Activated CD4-positive, alpha-beta memory T cell treated with anti-CD3 and anti-CD28 coated beads for 36 hours (primary cell): ENCODE measurements at places on chromosomes 7 and 10. TPM values are rescaled to one million over a fixed set of nuclear protein-coding genes. Genes with fewer than 3 reads are reported as not detected.

GRCh38 chr7:139702313-139702731 lies 75.5 kb downstream of the HIPK2 start:
- no peak for DNase-seq

Gene PANK1
- 2.5 TPM for total RNA-seq

GRCh38 chr7:131607291-131608115 lies 51.1 kb upstream of the PODXL start:
- no peak for DNase-seq

- DNase-seq, result peak; percentile 47
Observed at GRCh38 chr10:89391907-89392756, at the start of gene IFIT1. IFIT1 (plus strand) TSS chr10:89392623; CDS start chr10:89392713, 90 bp downstream.

- DNase-seq, result no peak
Observed at GRCh38 chr10:28410420-28411135, 107.7 kb upstream of the MPP7 start.

- DNase-seq, result no peak
Observed at GRCh38 chr7:26309089-26309488, 17.4 kb downstream of the SNX10 start.

Gene SPDYE8
- not detected for total RNA-seq

Gene SH2D4B
- total RNA-seq, result not detected

DNA sequence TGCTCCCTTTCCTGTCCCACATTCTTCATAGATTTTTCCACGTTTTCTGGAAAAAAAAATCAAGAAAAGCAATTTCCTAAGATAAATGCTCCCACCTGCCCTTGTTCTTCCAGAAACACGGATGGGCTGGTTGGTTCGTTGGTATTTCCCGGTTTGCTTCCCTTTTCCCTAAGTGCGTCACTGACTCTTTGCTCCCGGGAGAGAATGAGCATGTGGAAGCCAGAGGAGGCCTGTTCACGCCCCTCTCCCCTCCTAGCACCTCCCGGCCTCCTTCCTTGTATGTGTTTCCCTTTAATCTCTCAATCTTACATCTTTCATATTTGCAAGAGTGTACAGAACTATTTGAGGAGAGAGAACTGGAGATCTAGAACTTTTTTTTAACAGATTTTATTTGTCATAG lies 442.0 kb downstream of the GFRA1 start:
- DNase-seq, result no peak

DNA sequence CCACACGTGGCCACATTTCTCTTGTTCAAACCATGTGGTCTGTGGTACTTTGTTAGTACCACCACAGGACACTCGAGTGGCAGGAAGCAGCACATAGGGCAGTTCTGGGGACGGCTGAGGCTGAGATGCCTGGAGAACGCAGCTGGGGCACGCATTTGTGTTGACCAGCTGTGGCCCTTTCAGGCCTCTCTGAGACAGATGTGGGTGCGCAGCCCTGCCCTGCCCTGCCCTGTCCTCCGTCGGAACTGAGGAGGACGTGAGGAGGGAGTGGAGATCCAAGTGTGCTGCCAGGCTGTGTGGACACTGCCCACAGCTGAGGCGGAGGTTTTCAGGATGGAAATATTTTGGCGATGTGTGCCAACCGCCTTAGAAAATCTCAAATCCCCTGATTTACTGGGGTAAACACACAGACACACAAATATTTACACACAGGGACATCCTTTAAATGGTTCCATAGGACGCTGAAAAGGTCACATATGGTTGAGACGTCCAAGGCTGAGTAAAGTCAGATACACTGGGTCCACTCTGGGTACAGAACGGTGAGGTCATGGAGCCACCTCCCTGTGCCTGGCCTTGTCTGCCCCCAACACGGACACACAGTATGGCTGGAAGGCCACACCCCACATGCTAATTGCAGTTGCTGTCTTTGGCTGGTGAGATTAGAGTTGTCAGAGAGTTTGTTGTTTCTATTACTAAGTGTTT lies 14.8 kb downstream of the BHLHA15 start:
- DNase-seq, result no peak

DNA sequence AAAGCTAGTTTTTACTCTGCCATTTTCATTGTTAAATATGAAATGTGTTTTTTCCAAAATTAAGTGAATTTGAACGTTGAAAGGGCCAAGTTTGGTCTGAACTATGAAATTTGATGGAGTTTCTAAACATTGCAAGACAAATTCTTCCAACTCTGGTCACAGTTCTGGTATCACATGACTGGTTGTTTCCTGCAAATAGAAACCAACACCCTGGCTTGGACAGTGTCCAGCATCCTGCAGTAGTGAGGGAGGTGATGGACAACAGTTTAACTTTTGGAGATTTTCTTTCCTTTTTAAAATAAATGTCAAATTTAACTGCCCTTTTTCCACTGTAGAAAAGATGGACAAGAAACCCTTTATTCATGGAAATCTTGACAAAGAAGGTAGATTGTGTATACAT lies 54.8 kb upstream of the AGBL3 start:
- DNase-seq, result no peak

DNA sequence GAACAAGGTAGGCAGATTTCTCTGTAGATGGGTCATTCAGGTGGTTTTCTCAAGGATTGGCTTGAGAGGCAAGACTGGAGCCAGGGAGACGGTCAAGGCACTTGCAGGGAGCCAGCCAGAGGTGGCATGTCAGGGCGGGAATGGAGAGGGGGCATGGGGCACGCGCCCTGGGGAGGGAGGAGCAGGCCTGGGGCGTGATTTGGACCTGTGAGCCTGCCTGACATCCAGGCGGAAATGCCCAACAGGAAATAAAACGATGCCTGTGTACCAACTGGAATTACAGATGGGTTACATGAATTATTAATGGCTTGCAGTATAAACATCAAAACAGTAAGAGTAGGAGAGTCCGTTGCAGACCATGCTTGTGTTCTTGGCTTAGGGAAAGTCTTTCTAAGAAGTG lies 8.6 kb upstream of the SUN1 start:
- no peak for DNase-seq

Gene ENKUR
- total RNA-seq, result not detected

DNA sequence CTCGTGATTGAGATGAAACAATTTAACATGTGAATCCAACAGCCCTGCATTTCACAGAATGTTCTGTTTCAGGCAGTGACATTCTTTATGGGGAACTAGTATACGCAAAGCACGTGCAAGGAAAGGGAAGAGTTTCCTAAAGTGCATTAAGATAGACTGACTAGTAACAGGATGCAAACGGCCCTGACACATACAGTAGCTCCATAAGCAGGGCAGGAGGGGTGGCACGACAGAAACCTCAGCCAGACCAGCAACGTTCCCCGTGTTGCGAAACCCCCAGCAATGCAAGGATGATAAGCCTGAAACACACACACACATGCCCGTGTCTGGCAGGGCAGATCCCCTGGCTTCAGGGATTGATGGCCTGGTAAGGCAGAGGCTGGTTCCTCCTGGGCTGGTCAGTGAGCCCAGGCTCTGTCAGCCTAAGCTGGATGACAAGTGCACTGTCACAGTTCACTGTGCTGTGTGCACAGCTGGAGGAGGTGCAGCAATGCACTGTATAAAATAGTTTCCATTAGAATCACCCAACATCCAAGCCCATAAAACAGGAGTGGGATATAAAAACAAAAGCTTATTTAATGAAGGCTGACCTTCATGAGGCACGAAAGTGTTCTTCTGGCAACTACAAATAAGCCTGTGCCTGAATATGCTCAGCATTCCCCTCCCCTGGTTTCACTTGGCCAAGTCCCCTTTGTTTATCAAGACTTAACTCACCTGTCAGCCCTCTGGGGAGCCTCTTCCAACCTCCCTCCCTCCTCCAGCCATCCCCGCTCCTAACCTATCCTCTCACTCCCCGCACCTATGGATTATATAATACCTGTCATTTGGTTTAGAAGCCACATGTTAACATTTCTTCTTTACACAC lies 88.8 kb downstream of the GSAP start:
- no peak for DNase-seq

- no peak for DNase-seq
Observed at GRCh38 chr10:104664205-104664604, 23.1 kb downstream of the SORCS3 start.

DNA sequence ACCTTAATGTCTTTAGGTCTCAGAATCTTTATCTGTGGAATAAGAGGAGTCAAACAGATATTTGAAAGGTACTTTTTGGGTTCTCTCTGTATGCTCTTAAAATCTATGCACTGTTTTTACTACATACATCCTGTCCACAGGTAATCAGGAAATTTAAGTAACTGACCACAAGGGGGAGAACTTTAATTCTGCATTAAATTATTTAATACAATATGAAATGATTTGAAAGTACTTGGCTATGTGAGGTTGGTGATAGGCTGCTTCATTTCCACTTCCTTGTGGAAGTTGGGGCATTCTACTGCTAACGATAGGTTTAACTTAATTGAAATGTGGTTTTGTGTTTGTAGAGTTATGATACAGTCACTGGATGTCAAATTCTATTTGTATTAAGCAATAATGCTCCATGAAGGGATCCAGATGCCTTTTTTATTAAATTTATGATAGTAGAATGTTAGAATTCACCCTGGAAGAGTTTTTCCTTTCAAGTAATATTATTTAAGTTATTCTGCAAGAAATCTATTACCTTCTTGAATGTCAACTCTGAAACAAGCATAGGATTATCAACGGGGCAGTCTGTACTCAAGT lies 6.0 kb downstream of the TEX47 start:
- no peak for DNase-seq

Gene PDAP1
- total RNA-seq, result 149 TPM

Gene PDK4
- not detected for total RNA-seq
